ENCODE measurements at places on chromosomes 3 and 15.
A peak's percentile ranks its signal among the peaks of the same experiment; 100 is the strongest.

DNA sequence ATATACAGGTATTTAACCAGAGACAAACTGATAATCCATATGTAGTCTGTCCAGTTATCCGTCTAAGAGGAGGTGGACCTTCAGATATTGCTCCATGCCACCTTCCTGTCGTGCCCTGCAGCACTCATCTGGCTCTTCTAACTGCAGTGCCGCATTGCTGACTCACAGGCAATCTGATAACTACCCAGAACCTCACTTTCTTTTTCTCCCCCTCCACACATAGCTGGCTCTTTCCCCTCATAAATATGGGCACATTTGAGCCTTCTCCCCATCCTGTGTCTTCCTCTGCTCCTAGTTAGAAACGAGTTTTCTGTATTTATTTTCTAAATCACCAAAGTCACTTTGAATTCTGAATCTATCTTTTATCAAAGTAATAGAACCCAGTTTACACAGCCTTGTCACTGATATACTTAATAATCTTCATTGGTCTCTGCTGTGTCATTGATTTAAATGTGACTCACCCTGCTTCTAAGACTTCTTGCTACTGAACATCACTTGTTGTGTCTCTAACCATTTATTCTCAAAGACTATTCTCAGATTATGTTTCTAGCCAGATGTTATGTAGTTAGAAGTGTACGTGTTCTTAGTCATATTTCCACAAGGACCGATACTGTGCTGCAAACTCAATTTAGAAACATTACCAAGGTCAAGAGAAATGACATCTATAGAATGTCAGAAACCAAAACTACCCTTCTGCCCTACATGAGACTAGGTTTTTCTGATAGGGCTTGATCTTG, 17.4 kb upstream of the KCNMB2 start:
- DNase-seq, result no peak

GRCh38 chr3:24336101-24336500, 158.5 kb downstream of the THRB start:
- no peak for DNase-seq

DNA sequence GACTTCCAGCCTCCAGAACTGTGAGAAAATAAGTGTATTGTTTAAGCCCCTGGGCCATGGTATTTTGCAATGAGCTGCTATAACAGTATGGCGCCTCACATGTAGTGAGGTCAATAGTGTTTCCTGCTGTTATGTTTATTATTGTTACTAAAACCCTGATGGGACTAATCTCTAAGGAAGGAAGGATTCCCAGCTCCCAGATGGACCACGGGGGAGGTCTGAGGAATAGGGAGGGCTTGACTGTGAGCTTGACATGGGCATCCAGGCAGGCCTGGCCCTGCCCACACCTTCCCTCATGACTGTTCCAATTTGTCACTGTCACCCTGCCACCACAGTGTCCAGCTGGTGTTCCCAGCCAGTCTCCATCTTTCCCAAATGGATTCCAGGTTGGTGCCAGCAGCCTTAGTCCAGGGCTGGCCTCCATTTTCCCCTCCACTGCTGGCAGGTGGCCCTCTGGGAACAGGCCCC, 14.5 kb upstream of the SLC41A3 start:
- DNase-seq, result peak; percentile 11

DNA sequence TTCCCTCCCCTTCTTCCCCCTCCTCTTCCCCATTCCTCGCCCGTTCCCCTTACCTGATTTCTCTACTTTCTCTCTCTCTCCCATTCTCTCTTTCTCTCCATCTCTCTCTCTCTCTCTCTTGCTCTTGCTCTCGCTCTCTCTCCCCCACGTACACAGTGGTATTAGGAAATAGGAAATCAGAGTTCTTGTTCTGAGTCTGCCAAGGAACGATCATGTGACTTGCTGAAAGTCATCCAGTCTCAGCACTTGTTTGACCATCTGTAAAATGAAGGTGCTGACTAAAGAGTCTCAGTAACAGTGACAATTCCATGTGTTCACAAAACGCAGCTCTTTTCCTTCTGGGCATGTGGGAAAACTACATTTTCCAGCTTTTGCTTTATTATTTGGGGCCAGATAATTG, 445.0 kb upstream of the TGFBR2 start:
- peak; percentile 93 for DNase-seq

DNA sequence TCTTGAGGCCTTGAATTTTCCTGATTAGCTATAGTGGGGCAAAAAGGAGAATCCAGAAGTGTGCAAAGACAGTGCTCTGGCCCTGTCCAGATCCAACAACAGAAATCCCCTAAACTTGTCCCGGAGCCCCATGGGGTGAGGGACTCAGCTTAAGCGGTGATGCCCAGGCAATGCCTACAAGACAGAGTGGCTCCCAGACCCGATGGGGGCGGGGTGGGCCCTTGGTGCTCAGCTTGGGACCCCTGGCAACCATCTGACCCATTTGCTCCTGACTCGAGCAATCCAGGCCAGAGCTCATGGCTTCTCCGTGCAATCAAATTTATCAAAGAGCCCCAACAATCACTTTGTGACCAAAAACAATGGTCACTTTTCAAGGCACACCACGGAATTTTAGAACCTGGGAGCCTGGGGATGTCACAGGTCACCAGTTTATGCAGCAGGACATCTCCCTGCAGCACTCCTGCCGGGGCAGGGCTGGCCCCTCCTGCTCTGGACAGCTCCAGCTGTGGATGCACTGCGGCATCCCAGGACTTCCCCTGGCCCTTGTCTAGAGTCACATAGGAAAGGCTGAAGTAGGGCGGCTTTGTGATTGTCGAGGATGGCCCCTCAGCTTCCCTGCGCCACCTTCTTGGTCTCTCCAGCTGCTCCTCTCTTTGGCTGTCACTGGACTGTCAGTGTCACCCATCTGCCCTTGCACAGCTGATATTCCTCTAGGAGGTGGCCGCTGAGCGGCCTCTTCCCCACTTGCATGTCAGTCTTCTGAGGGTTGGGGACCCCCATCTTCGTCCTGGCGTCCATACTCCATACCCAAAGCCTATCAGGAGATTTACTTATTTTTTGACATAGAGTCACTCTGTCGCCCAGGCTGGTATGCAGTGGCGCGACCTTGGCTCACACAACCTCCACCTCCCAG, 28.4 kb downstream of the RGMA start:
- DNase-seq, result no peak

DNA sequence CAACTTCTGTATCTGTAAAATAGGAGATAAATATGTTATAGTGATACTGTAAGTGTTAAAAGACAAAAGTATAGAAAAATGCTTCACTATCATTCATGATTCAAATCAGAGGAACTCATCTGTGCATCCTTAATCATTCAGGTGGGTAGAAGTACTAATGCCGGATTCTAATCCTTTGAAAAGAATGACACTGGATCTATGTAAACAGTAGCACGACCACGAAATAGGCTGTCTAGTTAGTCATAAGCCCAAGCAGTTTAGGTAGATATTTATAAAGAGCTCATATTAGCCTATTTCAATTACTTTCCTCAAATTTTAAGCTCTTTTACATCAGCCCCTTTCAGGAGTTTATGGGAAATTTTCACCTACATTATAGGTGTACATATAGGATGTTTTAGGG, 437.9 kb downstream of the SOX2 start:
- no peak for DNase-seq

- no peak for DNase-seq
Observed at GRCh38 chr15:90529011-90529370, 732 bp upstream of the CRTC3 start.

GRCh38 chr3:86801921-86802320, 189.0 kb downstream of the VGLL3 start:
- no peak for DNase-seq

- DNase-seq, result no peak
Observed at GRCh38 chr15:97979140-97979520, 18.6 kb downstream of the ARRDC4 start.

DNA sequence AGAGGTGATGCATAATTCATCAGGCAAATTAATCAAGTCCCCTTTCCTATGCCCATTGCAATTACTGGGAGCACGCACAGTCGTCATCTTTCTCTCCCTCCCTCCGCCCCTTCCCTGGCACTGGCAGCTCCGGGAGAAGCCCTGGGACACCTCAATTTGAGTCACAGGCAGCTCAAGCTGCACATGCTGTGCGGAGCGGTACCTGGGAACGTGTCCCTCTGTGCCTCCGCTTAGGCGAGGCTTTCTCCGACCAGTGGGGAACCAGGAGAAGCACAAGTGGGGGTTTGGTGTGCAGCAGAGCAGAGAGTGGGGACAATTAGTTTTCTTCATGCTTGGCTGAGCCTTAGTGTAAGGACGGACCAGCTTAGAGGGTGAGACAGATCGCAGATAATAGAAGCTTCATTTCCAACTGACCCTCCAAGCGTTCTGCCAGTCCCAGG, 88.3 kb downstream of the SOX14 start:
- DNase-seq, result no peak

- no peak for DNase-seq
Observed at GRCh38 chr3:17194116-17194515, 309.4 kb downstream of the PLCL2 start.
